ENCODE measurements at places on chromosomes 5 and 9.

DNA sequence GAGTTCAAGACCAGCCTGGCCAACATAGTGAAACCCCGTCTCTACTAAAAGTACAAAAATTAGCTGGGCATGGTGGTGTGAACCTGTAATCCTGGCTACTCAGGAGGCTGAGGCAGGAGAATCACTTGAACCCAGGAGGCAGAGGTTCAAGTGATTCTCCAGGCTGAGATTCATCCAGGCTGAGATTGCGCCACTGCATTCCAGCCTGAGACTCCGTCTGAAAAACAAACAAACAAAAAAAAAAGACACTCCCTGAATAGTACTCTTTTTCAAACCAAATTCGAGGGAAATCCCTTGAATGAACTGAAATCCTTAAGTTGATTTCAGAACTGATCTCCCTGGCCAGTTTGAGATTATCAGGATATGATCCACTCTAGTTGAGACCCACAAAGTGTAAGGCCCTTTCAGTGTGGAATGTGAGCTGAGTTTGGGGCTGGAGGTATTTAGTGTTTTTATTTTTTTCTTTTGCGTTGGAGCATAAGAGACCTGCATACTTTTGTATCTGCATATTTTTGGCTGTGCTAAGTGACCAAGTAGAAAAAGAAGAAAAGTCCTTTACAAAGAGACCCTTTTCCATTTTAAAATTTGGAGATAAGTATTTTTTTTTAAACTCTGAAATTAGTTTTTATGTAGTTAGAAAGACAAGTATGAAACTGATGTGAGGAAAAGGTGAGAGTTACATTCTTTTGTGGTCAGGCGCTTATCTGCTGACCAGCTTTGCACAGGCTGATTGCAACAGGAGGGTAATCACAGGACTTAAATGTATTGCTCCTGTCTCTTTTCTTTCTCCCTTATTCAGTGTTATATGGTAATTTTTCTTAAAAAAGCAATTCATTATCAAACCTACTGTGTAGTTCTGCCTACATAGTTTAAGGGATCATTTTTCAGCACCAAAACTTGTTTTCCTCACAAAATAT, 42.9 kb downstream of the TMEFF1 start:
- no peak for DNase-seq

- no peak for DNase-seq
Measured at GRCh38 chr5:157222506-157223230, 42.0 kb downstream of the ITK start.

- no peak for DNase-seq
Measured at GRCh38 chr5:102999191-102999590, 120.7 kb downstream of the GIN1 start.

DNA sequence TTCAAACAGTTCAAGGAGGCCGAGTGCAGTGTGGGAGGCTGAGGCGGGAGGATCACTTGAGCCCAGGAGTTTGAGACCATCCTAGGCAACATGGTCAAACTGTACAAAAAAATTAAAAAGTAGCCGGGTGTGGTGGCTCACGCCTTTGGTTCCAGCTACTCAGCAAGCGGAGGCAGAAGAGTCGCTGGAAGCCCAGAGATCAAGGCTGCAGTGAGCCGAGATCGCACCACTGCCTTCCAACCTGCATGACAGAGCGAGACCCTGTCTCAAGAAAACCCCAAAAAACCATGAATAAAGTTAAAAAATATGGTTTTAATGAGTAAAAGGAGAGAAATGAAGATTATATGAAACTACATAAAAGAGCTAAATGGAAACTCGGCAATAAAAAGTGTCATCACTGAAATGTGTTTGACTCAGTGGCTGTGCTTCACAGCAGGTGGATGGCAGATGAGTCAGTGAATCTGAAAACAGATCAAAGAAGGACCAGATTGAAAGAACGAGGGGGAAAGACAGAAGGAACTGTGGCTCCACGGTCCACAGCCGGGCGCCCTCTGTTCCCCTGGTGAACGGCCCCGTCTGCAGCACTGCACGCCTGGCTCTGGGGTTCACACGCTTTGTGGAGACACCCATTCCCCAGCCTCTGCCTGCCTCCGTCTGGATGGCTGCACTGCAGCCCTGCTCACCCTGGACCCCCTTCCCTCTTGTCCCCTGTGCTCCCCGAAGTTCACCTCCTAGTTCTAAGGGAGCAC, 25.1 kb downstream of the EXD3 start:
- no peak for DNase-seq
